ENCODE measurements at places on chromosomes 3 and 15. TPM values are rescaled to one million over a fixed set of nuclear protein-coding genes. Genes with fewer than 3 reads are reported as not detected.

RTP3 gene
- not detected for total RNA-seq

GOLGA6A gene
- total RNA-seq: 0.49 TPM

SLC41A3 gene
- 69.8 TPM for total RNA-seq

TPRG1 gene
- total RNA-seq: 0.49 TPM

MINDY4B gene
- total RNA-seq: 0.38 TPM

VWA5B2 gene
- total RNA-seq: 1.2 TPM

ABI3BP gene
- 146 TPM for total RNA-seq

ZSCAN29 gene
- 59.3 TPM for total RNA-seq

INKA1 gene
- 3.4 TPM for total RNA-seq

CEMIP gene
- 4.0 TPM for total RNA-seq

MESP2 gene
- 2.8 TPM for total RNA-seq

KNL1 gene
- 14.2 TPM for total RNA-seq

MKRN3 gene
- total RNA-seq: 34.4 TPM

PLIN1 gene
- 1.5 TPM for total RNA-seq

TGM5 gene
- 0.38 TPM for total RNA-seq

GALK2 gene
- total RNA-seq: 55.7 TPM

GOLGA8S gene
- 0.82 TPM for total RNA-seq

CIB2 gene
- total RNA-seq: 14.4 TPM

BFSP2 gene
- total RNA-seq: 299 TPM

SCAMP5 gene
- 34.9 TPM for total RNA-seq

P2RY12 gene
- total RNA-seq: 3.0 TPM

GOLGA6D gene
- not detected for total RNA-seq

DPPA4 gene
- total RNA-seq: 1.9 TPM

ISLR gene
- total RNA-seq: 61.2 TPM

UBR1 gene
- 64.8 TPM for total RNA-seq

TMEM39A gene
- 70.2 TPM for total RNA-seq

OR5K2 gene
- total RNA-seq: not detected

FANCD2OS gene
- total RNA-seq: not detected

CDHR4 gene
- total RNA-seq: not detected

GOLGA6L22 gene
- total RNA-seq: not detected

RHCG gene
- 1.0 TPM for total RNA-seq

CNBP gene
- total RNA-seq: 337 TPM

P2RY13 gene
- total RNA-seq: 0.55 TPM

CHRNA3 gene
- 109 TPM for total RNA-seq

TRIM71 gene
- 9.7 TPM for total RNA-seq

SMCO1 gene
- total RNA-seq: 0.38 TPM

SH2D7 gene
- total RNA-seq: not detected

GRK7 gene
- 1.3 TPM for total RNA-seq

LRTM1 gene
- 22.9 TPM for total RNA-seq

ZPLD1 gene
- total RNA-seq: 1.9 TPM

ILDR1 gene
- 0.99 TPM for total RNA-seq

PLSCR5 gene
- total RNA-seq: not detected

KCNMB3 gene
- total RNA-seq: 4.9 TPM

PSMA4 gene
- 148 TPM for total RNA-seq

CCDC80 gene
- 43.5 TPM for total RNA-seq

CISH gene
- 3.3 TPM for total RNA-seq
